ENCODE measurements at places on chromosomes 5 and 9. TPM values are rescaled to one million over a fixed set of nuclear protein-coding genes. Genes with fewer than 3 reads are reported as not detected.

GRCh38 chr5:154740483-154740882 is 14.7 kb upstream of the LARP1 start:
- no peak for DNase-seq

DNA sequence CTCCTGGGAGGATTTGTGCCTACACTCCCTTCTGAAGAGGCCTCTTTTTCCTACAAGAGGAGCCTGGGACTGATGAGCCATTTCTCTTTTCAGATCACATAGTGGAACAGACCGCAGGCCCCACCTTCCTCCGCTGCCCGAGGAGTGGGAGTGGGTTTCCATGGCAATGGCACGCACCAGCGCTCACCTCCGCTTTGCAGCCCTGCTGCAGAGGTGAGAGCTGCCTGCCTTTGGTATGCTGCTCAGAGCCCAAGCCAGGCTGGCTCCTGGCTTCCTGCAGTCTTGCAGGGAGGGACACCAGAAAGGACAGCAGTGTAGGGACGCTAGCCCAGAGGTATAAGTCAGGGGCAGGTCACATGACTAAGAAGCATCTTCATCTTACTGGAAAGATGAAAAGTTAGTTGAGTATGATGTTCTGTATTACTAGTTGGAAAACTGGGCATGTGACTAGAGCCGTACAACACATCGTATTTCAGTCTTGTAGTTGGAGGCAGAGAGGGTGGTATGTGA is 12.4 kb downstream of the PTTG1 start:
- peak; percentile 65 for DNase-seq

GRCh38 chr9:91382298-91382697 is 20.6 kb upstream of the AUH start:
- no peak for DNase-seq

GRCh38 chr5:155728857-155729683 is 597.9 kb upstream of the SGCD start:
- DNase-seq = no peak

Gene SPATA31A3
- not detected for polyA plus RNA-seq

Gene SLC34A1
- 190 TPM for polyA plus RNA-seq

Gene CNTFR
- polyA plus RNA-seq = 35.6 TPM
